Endothelial cell (in vitro differentiated cells): ENCODE measurements at places on chromosomes 6 and 20.

DNA sequence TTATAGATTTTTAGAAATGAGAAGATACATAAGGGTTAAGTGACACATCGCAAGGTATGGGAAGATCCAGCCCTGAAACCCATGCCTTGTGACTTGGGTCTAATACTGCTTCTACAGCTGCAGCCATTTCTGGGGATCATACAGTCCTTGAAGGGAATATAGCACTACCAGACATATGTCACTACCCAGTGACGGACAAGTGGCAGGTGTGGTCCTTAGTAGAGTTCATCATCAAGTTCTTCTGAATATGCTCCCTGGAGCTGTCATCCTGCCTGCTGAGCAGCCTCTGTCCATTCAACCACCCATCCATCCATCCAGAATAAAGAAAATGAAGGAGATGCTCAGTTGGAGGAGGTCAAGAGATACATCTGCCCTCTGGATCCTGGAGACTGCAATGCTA is 118.6 kb upstream of the ASF1A start:
- H3K4me1 ChIP-seq, result peaks cover 20% of the 10 kb centered on the region
- H3K27ac ChIP-seq, result no peak overlapping the region
- no peak overlapping the region for H3K4me3 ChIP-seq
- no peaks in the 10 kb centered on the region for H3K27me3 ChIP-seq
- no peaks in the 10 kb centered on the region for H3K36me3 ChIP-seq

DNA sequence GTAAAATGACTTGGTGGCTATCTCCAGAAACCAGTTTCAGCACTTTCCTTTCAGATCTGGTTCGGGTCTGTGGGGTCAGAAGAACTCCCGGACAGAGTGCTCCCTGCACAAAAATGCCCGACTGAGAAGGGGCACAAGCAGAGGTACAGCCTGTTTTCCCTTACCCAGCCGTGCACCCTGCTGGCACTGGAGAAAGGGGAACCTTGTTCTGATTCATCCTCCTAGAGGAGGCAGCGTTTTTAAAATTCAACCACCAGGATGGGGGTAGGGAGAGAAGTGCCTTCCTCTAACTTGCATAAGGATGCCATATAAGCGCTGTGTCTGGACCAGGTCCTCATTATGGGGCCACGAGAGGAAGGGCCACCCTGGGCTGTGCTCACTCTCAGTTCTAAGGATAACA is 17.6 kb downstream of the RIMS4 start:
- H3K27me3 ChIP-seq, result no peaks in the 10 kb centered on the region
- no peaks in the 10 kb centered on the region for H3K4me1 ChIP-seq
- no peak overlapping the region for H3K27ac ChIP-seq
- no peak overlapping the region for H3K4me3 ChIP-seq
- H3K36me3 ChIP-seq, result no peaks in the 10 kb centered on the region

GRCh38 chr6:169454204-169454871 is 200.7 kb upstream of the THBS2 start:
- DNase-seq, result no peak
- no peaks in the 10 kb centered on the region for H3K4me1 ChIP-seq
- H3K27ac ChIP-seq, result no peak overlapping the region
- no peak overlapping the region for H3K4me3 ChIP-seq
- peaks cover 1% of the 10 kb centered on the region for H3K27me3 ChIP-seq
- H3K36me3 ChIP-seq, result no peaks in the 10 kb centered on the region

- no peak for DNase-seq
- H3K4me3 ChIP-seq, result no peak overlapping the region
- H3K36me3 ChIP-seq, result no peaks in the 10 kb centered on the region
These were observed 127.0 kb downstream of the CEBPB start for GRCh38 chr20:50317609-50318008.

GRCh38 chr6:131929264-131929663 is 21.9 kb downstream of the CCN2 start:
- H3K4me3 ChIP-seq, result no peak overlapping the region

DNA sequence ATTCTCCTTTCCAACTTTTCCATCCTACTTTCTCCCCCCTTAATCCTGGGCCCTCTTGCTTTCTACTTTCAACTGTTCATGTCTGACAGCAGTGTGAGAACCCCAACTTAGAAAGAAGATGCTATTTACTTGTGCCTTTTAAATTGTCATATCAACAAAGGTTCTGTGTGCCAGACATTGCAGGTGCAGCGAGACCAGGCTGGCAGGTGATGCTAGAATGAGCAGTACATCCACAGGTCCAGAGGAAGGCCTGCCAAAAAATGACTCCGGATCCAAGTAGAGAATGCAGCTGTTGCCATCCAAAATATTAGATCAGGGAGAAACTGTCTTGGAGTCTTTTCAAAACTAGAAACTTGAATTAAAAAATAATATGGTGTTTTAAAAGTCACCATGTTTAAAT is 510.5 kb downstream of the LMBRD1 start:
- no peak overlapping the region for H3K4me3 ChIP-seq
- no peaks in the 10 kb centered on the region for H3K27me3 ChIP-seq
- DNase-seq, result no peak
- no peak overlapping the region for H3K27ac ChIP-seq
- H3K4me1 ChIP-seq, result no peaks in the 10 kb centered on the region
- no peaks in the 10 kb centered on the region for H3K36me3 ChIP-seq

DNA sequence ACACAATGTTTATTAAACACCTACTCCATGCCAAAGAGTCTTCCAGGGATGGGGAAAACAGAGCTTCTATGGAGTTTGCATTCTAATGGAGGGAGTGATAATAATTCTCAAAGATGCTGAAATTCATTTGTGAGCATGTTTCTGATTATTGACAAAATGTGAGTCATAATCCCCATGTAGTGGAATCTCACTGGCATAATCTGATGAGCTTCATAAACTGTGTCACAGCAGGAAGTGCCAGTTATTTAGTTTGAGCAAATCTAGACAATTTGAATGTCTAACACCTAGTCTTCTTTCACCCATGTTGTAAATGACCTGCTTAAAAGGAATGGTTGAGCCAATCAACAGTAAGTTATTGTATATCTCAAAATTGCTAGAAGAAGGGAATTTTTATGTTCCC is 95.1 kb downstream of the KCNQ5 start:
- no peaks in the 10 kb centered on the region for H3K36me3 ChIP-seq
- no peaks in the 10 kb centered on the region for H3K4me1 ChIP-seq
- H3K27ac ChIP-seq, result no peak overlapping the region
- H3K4me3 ChIP-seq, result no peak overlapping the region
- H3K27me3 ChIP-seq, result no peaks in the 10 kb centered on the region
- DNase-seq, result no peak

GRCh38 chr6:51302431-51302830 is 483.8 kb downstream of the TFAP2B start:
- no peak overlapping the region for H3K27ac ChIP-seq
- no peaks in the 10 kb centered on the region for H3K36me3 ChIP-seq
- no peaks in the 10 kb centered on the region for H3K27me3 ChIP-seq
- H3K4me1 ChIP-seq, result no peaks in the 10 kb centered on the region
- no peak overlapping the region for H3K4me3 ChIP-seq

GRCh38 chr20:49028684-49029083 is 17.4 kb upstream of the CSE1L start:
- H3K27ac ChIP-seq, result no peak overlapping the region
- no peak overlapping the region for H3K4me3 ChIP-seq
- H3K4me1 ChIP-seq, result no peaks in the 10 kb centered on the region
- DNase-seq, result no peak
- H3K27me3 ChIP-seq, result no peaks in the 10 kb centered on the region
- H3K36me3 ChIP-seq, result peaks cover 25% of the 10 kb centered on the region

DNA sequence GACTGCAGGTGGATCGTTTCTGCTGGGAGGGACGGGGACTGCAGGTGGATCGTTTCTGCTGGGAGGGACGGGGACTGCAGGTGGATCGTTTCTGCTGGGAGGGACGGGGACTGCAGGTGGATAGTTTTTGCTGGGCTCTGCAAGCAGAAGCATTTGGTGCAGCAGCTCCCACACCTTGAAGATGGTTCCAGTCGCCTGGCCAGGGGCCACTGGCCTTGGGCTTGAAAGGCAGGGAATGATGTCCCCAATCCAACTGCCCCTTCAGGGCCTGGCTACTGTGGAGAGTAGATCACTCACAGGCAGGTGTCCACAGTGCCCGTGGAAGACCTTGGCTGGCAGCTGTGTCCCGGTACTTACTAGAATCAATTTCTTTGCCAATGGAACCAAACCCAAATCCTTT is 68.2 kb downstream of the PSMG4 start:
- no peak overlapping the region for H3K4me3 ChIP-seq
- H3K36me3 ChIP-seq, result peaks cover 13% of the 10 kb centered on the region
- no peak for DNase-seq

DNA sequence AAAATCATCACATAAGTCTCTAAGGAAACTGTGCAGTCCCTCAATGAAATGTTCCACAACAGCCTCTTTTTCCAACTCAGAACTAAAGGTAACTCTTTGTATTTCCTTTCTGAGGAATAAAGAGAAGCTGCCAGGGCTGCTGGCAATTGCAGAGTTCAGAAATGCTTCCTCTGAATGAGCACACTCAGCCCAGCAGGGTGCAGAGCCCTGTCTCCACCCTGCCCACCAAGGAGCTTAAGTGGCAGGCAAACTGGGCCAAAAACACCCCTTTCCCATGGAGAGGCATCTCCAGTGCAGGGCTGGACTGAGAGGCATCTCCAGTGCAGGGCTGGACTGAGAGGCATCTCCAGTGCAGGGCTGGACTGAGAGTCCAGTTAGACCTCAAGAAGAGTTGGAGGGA is 255.4 kb downstream of the GMPR start:
- no peak overlapping the region for H3K27ac ChIP-seq
- H3K4me1 ChIP-seq, result no peaks in the 10 kb centered on the region
- H3K4me3 ChIP-seq, result no peak overlapping the region
- no peak for DNase-seq
- no peaks in the 10 kb centered on the region for H3K27me3 ChIP-seq
- no peaks in the 10 kb centered on the region for H3K36me3 ChIP-seq

- no peak for DNase-seq
- H3K36me3 ChIP-seq, result peaks cover 5% of the 10 kb centered on the region
- H3K4me3 ChIP-seq, result no peak overlapping the region
- H3K4me1 ChIP-seq, result peaks cover 20% of the 10 kb centered on the region
- H3K27me3 ChIP-seq, result no peaks in the 10 kb centered on the region
These were observed 390.5 kb upstream of the CNR1 start for GRCh38 chr6:88556663-88557062.

- no peak overlapping the region for H3K27ac ChIP-seq
- no peaks in the 10 kb centered on the region for H3K36me3 ChIP-seq
- H3K4me1 ChIP-seq, result no peaks in the 10 kb centered on the region
These were observed 2.0 kb downstream of the COL9A3 start for GRCh38 chr20:62818592-62819493.

GRCh38 chr6:167093922-167094432 is 28.9 kb upstream of the CCR6 start:
- peaks cover 7% of the 10 kb centered on the region for H3K27me3 ChIP-seq
- peak overlapping the region; percentile 64 for H3K27ac ChIP-seq
- no peak for DNase-seq
- H3K36me3 ChIP-seq, result peaks cover 4% of the 10 kb centered on the region
- H3K4me3 ChIP-seq, result no peak overlapping the region
- H3K4me1 ChIP-seq, result peaks cover 30% of the 10 kb centered on the region

DNA sequence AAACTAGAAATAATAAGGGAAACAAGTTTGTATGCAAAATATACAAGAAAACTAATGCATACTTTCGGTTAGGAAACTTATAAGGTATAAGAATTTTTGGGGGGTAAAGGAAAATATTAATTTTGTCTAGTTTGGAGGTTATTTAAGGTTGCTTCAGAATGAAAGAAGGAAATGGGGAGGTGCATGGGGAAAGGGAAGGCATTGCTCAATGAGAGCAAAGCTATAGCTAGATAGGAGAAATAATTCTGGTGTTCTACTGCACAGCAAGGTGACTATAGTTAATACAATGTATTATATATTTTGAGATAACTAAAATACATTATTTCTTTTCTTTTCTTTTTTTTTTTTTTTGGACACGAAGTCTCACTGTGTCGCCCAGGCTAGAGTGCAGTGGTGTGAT is 5.4 kb upstream of the MYMX start:
- H3K36me3 ChIP-seq, result no peaks in the 10 kb centered on the region
- H3K27ac ChIP-seq, result no peak overlapping the region
- H3K27me3 ChIP-seq, result peaks cover 2% of the 10 kb centered on the region
- H3K4me1 ChIP-seq, result peaks cover 21% of the 10 kb centered on the region
- no peak overlapping the region for H3K4me3 ChIP-seq

- no peaks in the 10 kb centered on the region for H3K36me3 ChIP-seq
- peaks cover 37% of the 10 kb centered on the region for H3K4me1 ChIP-seq
- peak overlapping the region; percentile 32 for H3K27ac ChIP-seq
- peaks cover 10% of the 10 kb centered on the region for H3K27me3 ChIP-seq
These were observed 229.7 kb upstream of the PMEPA1 start for GRCh38 chr20:57939499-57939898.

GRCh38 chr6:14944593-14944992 is 301.3 kb upstream of the JARID2 start:
- peaks cover 3% of the 10 kb centered on the region for H3K27me3 ChIP-seq
- H3K27ac ChIP-seq, result no peak overlapping the region
- no peak overlapping the region for H3K4me3 ChIP-seq
- H3K36me3 ChIP-seq, result no peaks in the 10 kb centered on the region

DNA sequence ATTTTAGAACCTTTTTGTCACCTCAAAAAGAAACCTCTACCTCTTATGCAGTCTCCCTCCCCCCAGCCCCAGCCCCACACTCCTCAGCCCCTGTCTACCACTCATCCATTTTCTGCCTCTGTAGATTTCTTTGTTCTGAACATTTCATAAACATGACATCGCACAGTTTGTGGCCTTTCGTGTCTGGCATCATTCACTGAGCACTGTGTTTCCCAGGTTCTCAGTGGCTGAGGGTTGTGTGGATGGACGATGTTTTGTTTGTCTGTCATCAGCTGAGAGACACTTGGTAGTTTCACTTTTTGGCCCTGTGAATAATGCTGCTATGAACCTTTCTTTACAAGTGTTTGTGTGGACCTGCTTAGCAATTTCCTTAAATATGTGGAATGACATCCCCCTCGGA is 64.5 kb downstream of the FAM120B start:
- H3K36me3 ChIP-seq, result peaks cover 26% of the 10 kb centered on the region
- H3K27me3 ChIP-seq, result no peaks in the 10 kb centered on the region
- no peak overlapping the region for H3K27ac ChIP-seq
- no peak for DNase-seq
- H3K4me1 ChIP-seq, result peaks cover 16% of the 10 kb centered on the region

DNA sequence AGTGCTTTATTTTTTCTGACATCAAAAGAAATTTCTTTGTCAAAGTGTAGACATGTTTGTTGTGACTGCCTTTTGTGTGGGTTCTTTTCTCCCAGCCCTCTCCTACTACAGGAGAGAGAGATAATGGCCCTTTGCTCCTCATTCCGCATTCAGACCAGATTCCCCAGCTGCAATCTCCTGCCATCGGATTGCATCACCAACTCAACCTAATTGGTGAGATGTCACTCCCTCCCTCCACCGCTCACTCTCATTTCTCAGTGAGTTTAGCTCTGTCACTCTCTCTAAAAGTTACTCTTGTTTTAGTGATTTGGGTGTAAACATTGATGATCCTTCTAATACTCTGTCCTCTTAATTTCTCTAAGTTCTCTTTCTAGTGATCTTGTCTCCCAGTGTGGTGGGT is 22.7 kb downstream of the UTRN start:
- no peak overlapping the region for H3K27ac ChIP-seq
- H3K4me1 ChIP-seq, result peaks cover 3% of the 10 kb centered on the region
- H3K4me3 ChIP-seq, result peak overlapping the region; percentile 1
- peaks cover 16% of the 10 kb centered on the region for H3K36me3 ChIP-seq
- no peaks in the 10 kb centered on the region for H3K27me3 ChIP-seq

GRCh38 chr6:79928478-79928998 is 18.8 kb downstream of the ELOVL4 start:
- H3K4me3 ChIP-seq, result no peak overlapping the region
- DNase-seq, result no peak
- H3K36me3 ChIP-seq, result no peaks in the 10 kb centered on the region
